IPS DF 19.7 (cell line): ENCODE measurements at places on chromosomes 16 and 17.

DNA sequence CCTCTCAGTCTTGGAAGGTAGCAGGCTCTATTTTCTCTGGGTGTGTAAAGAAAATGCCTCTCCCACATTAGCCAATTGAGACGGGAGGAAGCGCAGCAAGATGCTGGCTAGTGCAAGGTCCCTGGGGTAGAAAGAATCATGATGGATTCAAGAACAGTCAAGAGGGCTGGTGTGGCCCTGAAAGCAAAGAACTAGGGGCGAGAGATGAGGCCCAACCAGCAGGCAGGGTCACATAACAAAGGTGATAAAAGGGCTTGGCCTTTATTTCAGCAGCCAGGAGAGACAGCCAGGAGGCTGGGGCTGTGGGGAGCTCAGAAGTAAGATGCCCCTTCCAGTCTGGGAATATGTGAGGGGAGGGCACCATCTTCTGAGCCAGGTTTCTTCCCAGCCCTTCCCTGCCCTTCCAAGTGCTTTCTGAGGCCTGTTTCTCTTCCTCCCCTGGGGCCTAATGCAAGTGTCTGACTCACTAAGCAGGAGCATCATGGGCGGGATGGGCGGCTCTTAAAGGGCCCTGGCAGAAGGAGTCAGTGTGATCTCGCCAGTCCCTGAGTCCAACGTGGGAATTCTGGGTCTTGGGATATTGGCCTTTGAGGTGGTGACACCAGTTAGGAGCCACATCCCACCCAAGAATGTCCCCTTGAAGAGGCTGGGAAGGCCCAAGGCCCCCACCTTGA is 3.9 kb upstream of the NLRC5 start:
- DNase-seq = no peak

- no peak for DNase-seq
Measured at GRCh38 chr16:81201267-81201666, 37.2 kb upstream of the BCO1 start.

- DNase-seq = no peak
Measured at GRCh38 chr17:49836111-49837030, 11.5 kb downstream of the TAC4 start.

- DNase-seq = no peak
Measured at GRCh38 chr17:57900991-57901743, 51.3 kb upstream of the MRPS23 start.

DNA sequence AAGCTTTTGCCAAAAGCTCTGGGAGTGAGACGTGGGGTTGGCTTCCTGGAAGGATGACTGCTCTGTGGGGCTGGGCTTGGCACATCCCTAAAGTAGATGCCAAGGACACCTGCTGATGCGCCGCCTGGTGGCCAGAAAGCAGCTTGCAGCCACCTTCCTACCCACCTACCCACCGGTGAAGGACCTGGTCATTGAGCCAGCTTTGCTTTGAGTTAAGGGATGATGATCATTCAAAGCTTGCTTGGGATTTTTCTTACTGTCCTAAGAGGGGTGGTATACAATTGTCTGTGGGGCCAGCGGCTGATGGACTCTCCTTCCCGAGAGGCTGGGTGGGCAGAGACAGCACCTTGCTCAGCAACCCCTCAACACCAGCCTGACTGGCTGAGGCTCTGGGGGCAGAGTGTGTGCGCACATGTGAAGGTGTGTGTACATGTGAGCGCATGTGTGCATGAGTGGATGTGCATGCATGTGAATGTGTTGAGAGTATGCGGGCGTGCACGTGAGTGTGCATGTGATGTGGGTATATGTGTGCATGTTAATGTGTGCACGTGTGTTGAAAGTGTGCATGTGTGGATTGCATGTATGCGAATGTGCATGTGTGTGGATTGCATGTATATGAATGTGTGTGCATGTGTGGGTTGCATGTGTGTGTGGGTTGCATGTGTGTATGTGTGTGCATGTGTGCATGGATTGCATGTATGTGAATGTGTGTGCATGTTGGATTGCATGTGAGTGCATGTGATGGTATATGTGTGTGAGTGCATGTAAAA is 18.6 kb downstream of the C1QTNF1 start:
- DNase-seq = no peak

DNA sequence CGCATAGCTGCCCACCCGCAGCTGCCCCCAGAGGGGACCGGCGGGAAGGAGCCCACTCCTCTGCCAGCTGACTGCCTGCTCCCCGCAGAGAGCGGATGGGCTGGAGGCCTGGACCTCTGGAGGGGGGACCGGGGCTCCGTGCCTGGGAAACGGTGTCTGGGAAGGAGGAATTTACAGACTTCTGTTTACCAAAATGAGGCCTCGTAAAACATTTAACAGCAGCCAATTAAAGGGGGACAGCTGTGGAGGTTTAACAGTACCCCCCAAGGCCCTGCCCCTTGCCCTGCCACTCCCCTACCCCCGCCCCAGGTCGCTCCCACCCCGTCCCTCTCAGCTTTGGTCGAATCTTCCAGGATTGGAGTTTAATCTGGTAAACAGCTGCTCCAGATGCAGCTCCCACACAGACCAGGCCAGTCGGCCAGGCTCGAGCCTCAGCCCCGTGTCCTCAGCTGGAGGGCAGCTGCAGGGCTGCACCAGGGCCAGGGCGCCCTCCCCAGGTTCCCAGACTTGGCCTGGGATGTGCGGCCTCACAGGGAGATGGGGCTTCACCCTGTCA is 41.1 kb downstream of the BAHCC1 start:
- no peak for DNase-seq

GRCh38 chr17:64058621-64059020 is 38.2 kb upstream of the ICAM2 start:
- no peak for DNase-seq

DNA sequence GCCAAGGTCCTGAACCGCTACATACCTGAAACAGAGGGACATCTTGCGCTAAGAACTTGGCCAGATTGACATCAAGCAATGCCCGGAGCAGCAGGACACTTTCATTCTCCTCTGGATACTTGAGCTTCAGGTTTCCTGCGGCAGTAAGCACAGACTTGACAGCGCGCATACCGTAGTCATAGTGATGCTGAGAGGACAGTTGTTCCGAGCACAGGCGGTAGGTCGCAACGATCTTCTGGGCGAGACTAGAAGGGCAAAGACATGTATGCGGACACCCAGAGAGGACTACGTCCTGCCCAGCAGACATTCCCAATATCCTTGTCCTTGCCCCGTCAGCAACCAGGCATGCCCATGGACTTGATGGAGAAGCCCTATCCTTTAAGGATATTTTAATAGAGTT is 112.9 kb downstream of the DNAH3 start:
- DNase-seq = no peak

- DNase-seq = no peak
Measured at GRCh38 chr16:66510711-66511601, 39.0 kb downstream of the TK2 start.

DNA sequence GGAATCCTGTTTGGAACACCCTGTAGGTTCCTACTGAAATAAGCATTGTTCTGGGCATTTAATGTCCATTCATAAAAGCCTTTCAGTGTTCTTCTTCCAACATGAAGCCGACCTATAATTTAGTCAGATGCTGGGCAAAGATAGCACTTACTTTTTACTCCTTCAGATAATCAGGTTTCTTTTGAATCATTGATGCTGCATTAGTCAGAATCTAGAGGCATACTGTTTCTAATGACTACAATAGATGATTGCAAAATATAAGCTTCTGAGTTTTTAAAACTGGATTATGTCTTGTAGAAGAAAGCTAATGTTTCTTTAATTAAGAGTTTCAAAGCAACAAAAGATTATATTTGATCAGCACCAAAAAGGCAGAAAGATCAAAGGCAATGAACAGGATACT is 16.0 kb downstream of the MMD start:
- no peak for DNase-seq

GRCh38 chr17:75795820-75796607 is 11.4 kb downstream of the UNK start:
- DNase-seq = no peak

DNA sequence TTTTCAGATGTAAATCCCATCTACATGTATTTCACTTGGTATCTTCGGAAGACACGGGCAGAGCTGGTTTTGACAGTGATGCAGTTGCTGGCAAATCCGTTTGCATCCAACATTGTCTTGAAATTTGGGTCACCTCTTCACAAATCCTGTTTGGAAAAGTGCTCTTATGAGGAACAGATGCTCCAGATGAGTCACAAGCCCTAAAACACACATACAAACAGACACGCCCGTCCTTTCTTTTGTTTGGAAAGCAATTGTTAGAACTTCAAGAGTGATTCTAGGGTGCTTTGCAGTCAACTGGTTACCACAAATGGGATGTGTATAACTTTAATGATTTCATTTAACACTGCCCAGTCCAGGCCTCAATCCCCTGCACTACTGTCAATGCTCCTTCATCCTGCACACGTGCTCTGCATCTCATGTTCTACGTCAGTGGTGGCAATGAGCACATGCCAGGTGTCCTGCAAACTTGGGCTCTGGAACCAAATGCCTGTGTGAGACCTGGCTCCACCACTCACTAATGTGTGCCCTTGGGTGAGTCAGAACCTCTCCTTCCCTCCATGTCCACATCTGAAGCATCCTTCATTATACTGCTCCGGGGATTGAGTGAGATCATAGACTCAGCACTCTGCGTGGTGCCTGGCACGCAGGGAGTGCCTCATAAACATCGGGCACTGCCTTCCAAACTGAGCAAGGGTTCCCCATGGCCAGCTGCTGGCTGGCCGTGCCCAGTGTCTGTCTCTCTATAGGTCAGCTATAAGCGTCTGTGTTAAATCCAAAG is 19.3 kb upstream of the FOXF1 start:
- DNase-seq = no peak

DNA sequence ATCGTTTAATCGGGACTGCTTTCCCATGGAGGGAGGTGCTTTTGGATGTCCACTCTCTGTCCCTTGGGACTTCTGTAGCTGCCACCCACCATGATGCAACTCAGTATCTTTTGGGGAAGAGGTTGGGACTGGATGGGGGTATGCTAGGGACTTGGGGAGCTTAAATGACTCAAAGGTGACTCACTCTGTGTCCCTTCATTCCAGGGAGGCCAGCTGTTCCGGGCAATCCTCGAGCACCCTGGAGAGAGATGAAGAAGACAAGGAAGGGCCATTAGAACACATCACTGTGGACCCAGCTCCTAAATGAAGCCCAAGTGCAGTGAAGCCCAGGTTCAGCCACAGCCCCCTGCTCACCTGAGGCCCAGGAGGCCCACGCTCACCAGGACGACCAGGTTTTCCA is 4.6 kb downstream of the COL1A1 start:
- DNase-seq = no peak

- no peak for DNase-seq
Measured at GRCh38 chr16:89498839-89499238, 8.5 kb upstream of the ANKRD11 start.

DNA sequence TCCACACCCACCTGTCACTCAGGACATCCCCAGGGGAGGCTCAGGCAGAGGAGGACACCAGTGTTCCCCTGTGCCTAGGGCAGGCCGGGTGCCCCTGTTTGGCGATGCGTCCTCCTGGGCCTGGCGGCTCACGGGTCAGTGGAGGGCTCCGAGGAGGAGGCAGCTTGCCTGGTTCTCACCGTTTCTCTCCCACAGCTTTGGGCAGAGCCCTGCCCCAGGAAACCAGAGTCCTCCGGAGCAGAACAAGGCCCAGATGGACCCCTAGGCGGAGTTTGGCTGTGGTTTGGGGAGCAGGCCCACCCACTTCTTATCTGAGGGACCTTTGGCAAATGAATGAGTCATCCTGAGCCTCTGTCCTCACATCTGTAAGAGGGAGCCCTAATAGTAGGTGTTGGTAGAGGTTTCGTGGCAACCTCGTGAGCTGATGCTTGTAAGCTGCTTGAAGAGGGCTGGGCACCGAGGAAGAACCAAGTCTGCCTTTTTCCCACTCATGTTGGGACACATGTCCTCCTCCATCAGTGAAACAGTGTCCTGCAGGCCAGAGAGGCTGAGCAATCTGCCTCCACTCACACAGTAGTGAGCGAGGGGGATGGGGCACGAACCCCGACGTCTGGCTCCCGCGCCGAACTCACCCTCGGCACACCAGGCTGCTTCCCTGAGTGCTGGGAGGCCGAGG is 247.0 kb upstream of the CIBAR2 start:
- no peak for DNase-seq

DNA sequence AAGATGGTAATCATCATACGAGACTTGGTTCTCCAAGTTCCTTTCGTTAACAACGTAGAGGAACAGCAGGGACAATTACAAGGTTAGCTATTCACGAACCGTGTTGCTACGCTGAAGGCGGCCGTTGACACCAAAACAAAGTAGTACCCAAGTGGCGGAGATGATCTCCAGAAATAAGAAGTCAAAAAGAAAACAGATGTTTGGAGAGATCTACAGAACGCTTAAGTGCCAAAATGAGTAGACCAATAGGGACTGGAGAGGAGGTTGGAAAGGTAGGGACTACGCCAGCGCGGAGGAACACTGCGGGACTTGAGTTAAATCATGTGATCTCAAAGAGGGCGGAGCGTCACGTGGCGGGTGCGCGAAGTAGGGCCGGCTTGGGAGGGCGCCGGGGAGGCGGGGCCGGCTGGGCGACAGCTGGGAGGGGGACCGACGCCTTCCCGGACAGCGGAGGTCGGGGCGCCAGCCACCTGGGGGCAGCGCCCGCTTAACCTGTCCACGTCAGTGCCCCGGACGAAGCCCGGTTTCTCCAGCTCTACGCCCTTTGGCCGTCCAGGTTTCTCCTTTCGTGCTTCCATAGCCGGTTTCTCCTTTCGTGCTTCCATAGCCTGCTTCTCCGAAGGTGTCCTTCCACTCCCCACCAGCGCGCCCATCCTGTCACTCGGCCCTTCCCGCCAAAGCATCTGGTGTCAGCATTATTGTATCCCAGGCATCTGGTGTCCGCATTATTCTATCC is 636 bp upstream of the GABARAP start:
- no peak for DNase-seq

DNA sequence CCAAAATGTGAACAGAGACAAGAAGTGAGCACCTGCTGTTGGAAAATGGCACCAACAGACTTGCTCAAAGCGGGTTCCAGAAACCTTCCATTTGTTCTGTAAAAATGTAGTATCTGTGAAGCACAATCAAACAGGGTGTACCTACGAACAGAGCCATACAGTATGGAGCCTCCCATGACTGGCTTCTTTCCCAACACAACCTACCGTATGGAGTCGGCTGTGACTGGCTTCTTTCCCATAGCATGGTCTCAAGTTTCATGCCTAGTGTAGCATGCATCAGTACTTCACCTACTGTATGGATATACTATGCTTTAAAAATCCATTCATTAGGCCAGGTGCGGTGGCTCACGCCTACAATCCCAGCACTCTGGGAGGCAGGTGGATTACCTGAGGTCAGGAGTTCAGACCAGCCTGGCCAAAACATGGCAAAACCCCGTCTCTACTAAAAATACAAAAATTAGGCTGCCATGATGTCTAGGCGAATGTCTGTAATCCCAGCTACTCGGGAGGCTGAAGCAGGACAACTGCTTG is 26.2 kb downstream of the YWHAE start:
- DNase-seq = no peak
